ENCODE measurements at places on chromosomes 12 and 14. TPM values are rescaled to one million over a fixed set of nuclear protein-coding genes. Genes with fewer than 3 reads are reported as not detected.

CTSG gene
- total RNA-seq: 1.5 TPM

TRIM9 gene
- 0.49 TPM for total RNA-seq

CISTR gene
- not detected for total RNA-seq

SMIM41 gene
- total RNA-seq: 0.13 TPM

SMOC1 gene
- 2.1 TPM for total RNA-seq

TAS2R50 gene
- 1.6 TPM for total RNA-seq

MBIP gene
- 15.2 TPM for total RNA-seq

CALM1 gene
- total RNA-seq: 184 TPM

PRKAG1 gene
- 60.3 TPM for total RNA-seq

TPH2 gene
- not detected for total RNA-seq

TTC9 gene
- 4.4 TPM for total RNA-seq

RNASE4 gene
- 18.4 TPM for total RNA-seq

LBHD2 gene
- total RNA-seq: 0.09 TPM

TEAD4 gene
- total RNA-seq: 35.5 TPM

AKAP6 gene
- total RNA-seq: 87.1 TPM

KRT2 gene
- total RNA-seq: not detected

CATSPERB gene
- 0.80 TPM for total RNA-seq

MRPL42 gene
- 44.9 TPM for total RNA-seq

PEX5 gene
- 26.0 TPM for total RNA-seq

HCAR1 gene
- 0.09 TPM for total RNA-seq

OAS3 gene
- total RNA-seq: 4.7 TPM

ITGA7 gene
- total RNA-seq: 255 TPM

RAD51AP1 gene
- total RNA-seq: 10.7 TPM

CCDC177 gene
- under 0.01 TPM for total RNA-seq

LTB4R2 gene
- total RNA-seq: 1.9 TPM

MYO1H gene
- not detected for total RNA-seq

SCN8A gene
- total RNA-seq: 0.35 TPM

NOS1 gene
- total RNA-seq: 0.18 TPM

GLS2 gene
- 0.09 TPM for total RNA-seq

FBLN5 gene
- total RNA-seq: 31.5 TPM

CLEC6A gene
- not detected for total RNA-seq

MANSC4 gene
- not detected for total RNA-seq

BDKRB2 gene
- total RNA-seq: 3.5 TPM

P2RX7 gene
- total RNA-seq: 1.6 TPM

ERBB3 gene
- 126 TPM for total RNA-seq

KRT72 gene
- not detected for total RNA-seq

NPC2 gene
- 97.2 TPM for total RNA-seq

DPPA3 gene
- total RNA-seq: not detected

TMEM30B gene
- 3.2 TPM for total RNA-seq

MIP gene
- not detected for total RNA-seq

PRKD1 gene
- 14.0 TPM for total RNA-seq
